Epithelial cell of esophagus (primary cell): ENCODE measurements at places on chromosomes 11 and 22.
A peak's percentile ranks its signal among the peaks of the same experiment; 100 is the strongest.

- peak; percentile 57 for DNase-seq
Observed at GRCh38 chr22:24189249-24190158, 8.2 kb downstream of the SUSD2 start.

- no peak for DNase-seq
Observed at GRCh38 chr22:23218867-23219251, 38.5 kb downstream of the BCR start.

GRCh38 chr22:33757041-33757801 is 163.1 kb downstream of the LARGE1 start:
- no peak for DNase-seq

DNA sequence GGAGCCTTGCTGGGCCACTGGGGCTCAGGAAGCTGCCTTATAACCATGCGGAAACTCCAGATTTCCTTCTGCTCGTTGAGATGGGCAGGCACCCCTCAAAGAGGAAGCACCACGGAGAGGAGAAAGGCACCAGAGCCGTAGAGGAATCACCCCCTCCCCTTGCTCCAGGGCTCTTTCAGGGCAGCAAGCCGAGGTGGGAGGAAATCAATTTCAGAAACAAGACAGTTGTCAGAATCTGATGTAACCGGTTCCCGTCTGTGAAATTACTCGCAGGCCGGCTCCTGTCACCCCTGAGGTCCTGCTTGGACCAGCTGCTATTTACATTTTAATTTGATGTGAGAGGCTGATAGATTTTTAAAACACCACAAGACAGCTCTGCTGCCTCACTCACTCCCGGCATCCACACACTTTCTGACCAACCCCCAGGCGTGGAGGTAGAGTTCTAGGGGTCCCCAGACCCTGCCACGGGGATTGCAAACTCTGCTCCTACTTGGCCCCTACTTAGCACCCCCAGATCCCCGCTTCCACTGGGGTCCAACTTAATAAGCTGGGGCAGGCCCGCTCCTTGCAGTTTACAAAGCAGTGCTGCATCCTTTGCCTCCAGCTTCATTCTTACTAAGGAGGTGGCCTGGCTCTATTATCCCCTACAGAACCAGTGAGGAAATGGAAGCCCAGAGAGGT is 162.5 kb downstream of the CEP164 start:
- no peak for DNase-seq

GRCh38 chr11:132848336-132848735 is 684.0 kb downstream of the OPCML start:
- peak; percentile 83 for DNase-seq

DNA sequence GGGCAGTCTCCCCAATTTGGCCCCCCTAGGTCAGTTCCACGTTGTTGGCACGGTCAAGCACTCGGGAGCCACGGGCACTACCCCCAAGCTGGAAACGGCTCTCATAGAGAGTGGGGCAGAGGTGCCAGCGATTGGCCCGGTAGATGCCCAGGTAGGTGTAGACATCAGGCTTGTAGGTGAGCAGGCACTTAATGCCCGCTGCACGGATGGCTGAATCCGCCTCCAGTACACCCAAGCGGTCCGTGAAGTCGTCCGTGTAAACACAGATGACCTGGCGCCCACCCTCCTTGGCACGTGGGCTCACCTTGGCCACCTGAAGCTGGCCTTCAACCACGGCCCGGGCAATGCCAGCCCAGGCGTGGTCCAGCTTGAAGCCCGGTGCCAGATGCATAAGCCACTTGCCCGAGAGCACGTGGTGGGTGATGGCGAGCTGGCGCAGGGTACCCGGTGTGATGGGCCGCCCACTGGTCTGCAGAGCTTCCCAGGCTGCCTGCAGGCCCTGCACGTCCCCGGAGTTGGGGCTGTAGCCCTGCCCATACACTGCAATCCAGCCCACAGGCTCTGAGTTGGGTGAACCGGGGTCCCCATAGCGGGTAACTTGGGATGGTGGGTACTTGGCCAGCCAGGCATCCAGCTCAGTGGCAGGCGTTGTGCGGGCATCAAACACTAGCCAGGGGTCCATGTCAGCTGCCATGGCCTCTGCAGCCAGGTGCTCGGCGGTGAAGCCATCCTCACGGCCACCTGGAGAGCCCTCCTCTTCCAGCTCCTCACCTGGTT is 1.2 kb downstream of the C11orf68 start:
- DNase-seq = no peak

- DNase-seq = no peak
Observed at GRCh38 chr11:126359431-126360048, 4.1 kb downstream of the ST3GAL4 start.

GRCh38 chr11:43644621-43645299 is 35.8 kb upstream of the HSD17B12 start:
- peak; percentile 34 for DNase-seq

- DNase-seq = peak; percentile 83
Observed at GRCh38 chr11:72736452-72737069, 15.6 kb downstream of the ARAP1 start.

DNA sequence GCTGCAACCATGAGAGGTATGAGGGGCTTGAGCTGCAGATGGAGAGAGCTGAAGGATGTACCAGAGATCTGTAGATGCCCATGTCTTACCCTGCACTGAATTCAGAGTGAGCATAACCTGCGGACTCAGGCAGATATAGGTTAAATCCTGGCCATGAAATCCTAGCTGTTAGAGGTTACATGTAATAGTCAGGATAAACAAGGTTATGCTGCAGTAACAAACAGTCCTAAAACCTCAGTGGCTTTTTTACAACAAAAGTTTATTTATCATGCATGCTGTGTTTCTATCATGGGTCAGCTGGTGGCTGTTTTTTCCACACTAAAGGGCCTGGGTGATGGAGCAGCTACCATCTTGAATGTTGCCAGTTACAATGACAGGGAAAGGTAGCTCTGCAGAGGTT is 69.8 kb downstream of the LHFPL7 start:
- no peak for DNase-seq

DNA sequence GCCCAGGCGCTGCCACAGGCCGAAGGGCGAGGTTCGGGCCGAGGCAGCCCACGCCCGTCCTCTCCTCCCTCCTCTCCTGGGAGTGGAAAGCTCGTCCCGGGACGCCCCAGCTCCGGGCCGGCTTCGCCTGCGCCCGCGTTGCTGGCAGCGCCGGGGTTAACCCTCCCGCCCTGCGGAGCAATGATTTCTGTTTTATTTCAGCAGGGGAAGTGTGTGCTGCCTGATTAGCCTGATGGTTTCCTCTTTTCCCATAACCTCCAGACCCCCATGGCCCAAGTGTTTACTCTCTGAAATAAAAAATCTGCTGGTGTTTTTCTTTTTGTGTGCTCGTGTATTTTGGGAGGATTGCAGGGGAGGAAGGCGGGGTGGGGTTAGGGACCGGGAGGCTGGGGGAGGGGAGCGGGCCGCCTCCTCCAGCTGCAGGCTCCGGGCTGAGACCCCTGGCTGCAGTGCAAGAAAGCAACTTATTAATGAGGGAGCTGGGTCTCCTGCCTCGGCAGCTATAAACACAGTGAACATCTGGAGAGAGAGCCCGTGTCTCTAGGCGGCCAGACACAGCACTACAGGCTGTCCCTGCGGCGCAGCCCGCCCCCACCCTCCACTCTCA is 38.6 kb downstream of the ETS1 start:
- no peak for DNase-seq

DNA sequence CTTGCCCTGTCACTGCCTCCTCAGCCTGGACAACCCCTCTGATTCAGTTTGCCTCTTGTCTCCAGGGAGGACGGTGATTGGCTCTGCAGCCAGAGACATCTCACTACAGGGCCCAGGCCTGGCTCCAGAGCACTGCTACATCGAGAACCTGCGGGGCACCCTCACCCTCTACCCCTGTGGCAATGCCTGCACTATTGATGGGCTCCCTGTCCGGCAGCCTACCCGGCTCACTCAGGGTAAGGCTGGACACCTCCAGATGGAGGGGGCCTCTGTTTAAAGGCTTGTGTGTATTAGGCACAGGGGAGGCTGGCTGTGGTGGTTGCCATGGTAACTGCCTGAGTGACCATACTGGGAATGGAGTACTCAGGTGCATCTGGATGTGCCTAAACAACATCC is 8.6 kb downstream of the PHLDB1 start:
- no peak for DNase-seq

- DNase-seq = peak; percentile 93
Observed at GRCh38 chr11:72721689-72722049, 30.5 kb downstream of the ARAP1 start.

DNA sequence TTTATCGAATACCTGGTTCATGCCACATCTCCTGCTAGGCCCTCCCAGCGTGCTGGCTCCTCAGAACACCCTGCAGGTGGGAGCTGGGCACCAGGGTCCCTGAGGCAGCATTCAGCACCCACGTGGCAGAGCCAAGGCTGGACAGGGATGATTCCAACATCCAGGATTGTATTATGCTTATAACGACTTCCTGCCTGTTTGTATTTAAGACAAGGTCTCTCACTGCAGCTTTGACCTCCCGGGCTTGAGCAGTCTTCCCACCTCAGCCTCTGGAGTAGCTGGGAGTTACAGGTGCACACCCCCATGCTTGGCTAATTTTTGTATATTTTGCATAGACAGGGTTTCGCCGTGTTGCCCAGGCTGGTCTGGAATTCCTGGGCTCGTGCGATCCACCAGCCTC is 64.7 kb upstream of the WNT7B start:
- DNase-seq = no peak

DNA sequence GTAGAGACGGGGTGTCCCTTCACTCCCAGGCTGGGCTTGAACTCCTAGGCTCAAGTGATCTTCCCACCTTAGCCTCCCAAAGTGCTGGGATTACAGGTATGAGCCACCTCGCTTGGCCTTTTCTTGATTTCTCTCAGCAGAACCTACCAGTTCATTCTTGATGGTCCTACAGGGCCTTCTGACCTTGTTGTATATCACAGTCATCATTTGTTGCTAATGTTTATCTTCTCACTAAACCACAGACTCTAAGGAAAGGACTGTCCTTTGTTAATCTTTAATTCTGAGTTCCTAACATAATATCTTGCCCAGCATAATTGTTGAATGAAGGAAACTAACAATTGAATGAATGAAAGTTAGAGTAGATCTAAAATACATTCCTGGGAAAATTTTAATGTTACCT is 22.0 kb upstream of the ZC3H12C start:
- DNase-seq = no peak

DNA sequence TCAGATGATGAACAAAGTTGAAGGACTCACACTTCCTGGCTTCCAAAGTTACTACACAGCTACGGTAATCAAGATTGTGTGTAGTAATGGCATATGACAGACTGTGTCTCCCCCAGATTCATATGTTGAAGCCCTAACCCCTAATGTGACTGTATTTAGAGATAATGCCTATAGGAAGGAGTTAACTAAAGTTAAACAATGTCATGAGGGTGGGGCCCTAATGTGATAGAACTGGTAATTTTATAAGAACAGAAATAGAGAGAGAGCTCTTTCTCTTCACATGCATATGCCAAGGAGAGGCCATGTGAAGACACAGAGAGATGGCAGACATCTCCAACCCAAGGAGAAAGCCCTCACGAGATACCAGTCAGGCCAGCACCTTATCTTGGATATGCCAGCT is 8.0 kb downstream of the AAMDC start:
- DNase-seq = no peak

DNA sequence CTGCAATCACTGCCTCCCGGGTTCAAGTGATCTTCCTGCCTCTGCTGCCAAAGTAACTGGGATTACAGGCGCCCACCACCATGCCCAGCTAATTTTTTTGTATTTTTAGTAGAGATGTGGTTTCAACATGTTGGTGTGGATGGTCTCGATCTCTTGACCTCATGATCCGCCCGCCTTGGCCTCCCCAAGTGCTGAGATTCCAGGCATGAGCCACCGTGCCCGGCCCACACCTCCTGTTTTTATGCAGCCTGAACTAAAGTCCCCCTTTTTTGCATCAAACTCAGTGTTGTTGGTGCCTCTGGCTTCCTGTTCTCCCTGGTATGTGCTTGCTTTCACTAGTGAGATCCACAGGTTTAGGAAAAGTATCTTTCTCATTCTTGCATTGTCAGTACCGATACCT is 4.2 kb downstream of the TBC1D22A start:
- DNase-seq = no peak

- no peak for DNase-seq
Observed at GRCh38 chr11:69393178-69393832, 88.2 kb upstream of the LINC01488 start.

DNA sequence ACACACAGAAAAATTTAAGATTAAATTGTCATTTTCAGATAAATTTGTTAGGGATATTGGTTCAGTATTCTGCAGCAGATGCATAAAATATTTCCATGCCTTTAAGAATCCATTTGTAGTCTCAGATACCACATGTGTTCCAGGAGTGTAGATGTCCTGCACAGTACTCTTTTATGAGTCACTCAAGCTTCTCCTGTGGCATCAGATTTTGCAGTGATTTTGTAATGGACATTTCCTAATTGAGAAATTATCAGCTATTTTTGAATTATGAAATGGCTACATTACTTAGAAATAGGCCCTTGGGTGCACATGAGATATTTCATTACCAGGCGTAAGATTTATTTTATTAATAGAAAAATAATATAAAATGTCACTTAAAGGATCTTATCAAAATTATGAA is 18.9 kb downstream of the MMP3 start:
- peak; percentile 50 for DNase-seq

DNA sequence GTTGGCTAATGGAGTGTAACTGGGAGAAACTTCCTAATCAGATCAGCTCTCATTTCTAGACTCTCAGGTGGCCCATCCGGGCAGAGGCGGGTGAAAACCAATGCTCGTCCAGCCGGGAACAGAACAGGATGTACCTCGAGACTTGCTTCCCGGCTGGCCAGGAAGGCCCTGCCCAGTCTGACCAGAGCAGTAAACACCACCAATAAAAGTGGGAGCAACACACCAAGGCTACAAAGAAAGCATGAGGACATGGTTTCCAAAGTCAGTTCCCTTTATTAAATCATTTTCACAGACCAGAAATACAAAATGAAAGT is 940 bp upstream of the TNKS1BP1 start:
- DNase-seq = no peak

DNA sequence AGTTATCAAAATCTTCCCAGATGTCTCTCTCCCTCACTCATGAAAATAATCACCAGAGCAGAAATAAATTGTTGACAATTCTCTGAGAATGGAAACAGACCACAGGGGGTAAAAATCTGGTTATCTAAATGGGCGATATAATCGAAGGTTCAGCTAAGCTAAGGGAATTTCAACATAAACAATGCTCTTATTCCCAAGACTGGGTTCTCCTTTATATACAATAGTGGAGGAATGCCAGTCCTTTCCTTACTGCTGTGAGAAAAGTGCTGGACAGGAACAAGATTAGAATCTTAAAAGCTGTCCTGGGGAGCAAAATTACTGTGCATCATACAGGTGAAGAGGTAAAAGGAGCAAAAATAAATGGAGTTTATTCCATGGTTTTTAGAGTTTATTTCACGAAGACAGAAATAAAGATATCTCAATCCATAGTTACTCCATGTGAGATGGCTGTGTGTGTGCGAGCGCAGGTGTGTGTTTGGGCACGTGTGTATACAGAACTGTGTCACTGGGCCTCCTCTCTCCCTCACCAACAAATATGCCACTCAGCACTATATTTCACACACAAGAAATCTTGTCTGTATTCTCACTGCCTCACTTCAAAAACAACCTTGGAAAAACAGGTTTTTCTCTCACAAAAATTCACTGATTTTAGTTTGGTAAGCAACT is 385.6 kb downstream of the DCDC1 start:
- no peak for DNase-seq
